ENCODE measurements at places on chromosomes 5 and 9.

GRCh38 chr9:113581865-113582697 lies 118.6 kb downstream of the RGS3 start:
- no peak for DNase-seq

DNA sequence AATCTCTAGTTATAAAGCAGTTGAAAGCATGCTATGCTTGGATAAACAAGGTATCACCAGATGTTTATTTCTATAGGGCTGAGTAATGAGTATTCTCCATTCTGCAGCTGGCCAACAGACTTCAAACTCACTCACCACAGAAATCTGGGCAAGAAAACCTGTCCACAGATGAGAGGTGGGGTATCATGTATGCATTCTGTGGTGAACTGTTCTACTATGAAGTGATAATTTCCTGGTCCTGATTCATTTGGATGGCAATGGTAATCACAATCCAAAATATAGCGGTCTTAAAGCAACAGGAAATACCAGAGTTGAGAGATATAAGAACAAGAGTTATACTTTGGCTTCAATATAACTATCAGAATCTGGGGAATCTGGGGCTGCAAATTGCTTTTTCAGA lies 65.9 kb upstream of the EFNA5 start:
- DNase-seq = no peak

- DNase-seq = no peak
Measured at GRCh38 chr5:19880859-19881436, 107.1 kb downstream of the CDH18 start.

- DNase-seq = no peak
Measured at GRCh38 chr5:74722271-74722670, 37.2 kb downstream of the HEXB start.

DNA sequence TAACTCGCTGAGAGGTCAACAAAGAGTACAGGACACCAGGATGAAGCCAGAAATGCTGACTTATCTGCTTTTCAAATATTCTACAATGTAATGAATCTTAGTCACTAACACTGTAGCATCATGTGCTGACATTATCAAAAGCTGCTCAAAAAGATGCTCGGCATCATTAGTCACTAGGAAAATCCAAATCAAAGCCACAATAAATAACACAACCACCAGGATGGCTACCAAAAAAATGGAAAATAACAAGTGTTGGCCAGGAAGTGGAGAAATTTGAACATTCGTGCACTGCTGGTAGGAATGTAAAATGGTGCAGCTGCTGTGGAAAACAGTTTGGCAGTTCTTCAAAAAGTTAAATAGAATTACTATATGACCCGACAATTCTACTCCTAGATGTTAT lies 269.1 kb downstream of the GLIS3 start:
- no peak for DNase-seq

GRCh38 chr5:58182287-58182841 lies 277.5 kb downstream of the PLK2 start:
- DNase-seq = no peak

DNA sequence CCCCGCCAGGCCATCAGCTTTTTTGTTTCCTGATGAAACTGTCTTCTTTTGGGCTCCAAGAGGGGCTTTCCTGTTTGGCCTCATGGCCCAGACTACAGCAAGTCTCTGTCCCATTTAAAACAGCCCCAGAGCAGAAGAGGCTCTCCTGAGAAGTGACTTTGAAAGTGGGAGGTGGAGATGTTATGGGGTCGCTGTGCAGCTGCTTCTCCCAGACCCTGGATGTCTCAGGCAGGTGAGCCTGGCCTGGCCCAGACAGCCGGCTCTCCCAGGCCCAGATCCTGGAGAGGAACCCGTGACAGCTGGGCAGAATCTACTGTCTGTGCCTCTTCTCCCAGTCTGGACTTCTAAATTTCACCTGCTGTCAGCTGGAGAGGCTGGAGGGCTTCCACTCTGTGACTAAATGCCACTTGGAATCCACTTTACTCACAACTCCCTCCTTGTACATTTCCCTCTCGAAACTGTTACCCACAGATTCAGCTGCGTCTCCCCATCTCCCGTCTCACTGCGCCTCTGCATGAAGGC lies 20.6 kb downstream of the FAM78A start:
- peak; percentile 58 for DNase-seq

DNA sequence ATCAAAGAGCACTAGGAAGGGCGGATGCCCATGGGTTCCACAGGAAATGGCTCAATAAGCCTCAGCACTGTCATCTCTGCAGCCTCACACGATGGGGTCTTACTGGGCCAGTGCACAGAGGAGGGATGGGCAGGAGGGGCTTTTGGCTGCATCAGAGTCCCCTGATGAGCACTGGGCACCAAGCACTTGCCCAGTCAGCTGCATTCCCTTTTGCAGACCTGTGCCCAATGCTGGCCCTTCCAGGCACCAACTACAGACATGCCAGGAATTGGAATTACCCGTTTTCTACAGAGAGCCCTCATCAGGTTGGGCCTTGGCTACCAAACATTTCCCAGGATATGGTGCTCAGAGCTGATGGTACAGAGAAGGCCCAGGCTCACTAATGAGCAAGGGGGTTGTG lies 182.5 kb downstream of the HSPA4 start:
- DNase-seq = no peak

GRCh38 chr5:117888688-117889087 lies 1099.7 kb downstream of the DTWD2 start:
- DNase-seq = no peak

GRCh38 chr5:32753765-32754164 lies 42.6 kb downstream of the NPR3 start:
- DNase-seq = no peak

GRCh38 chr9:79693750-79694149 lies 122.0 kb downstream of the TLE4 start:
- no peak for DNase-seq

- DNase-seq = no peak
Measured at GRCh38 chr5:58382131-58382534, 77.8 kb downstream of the PLK2 start.

DNA sequence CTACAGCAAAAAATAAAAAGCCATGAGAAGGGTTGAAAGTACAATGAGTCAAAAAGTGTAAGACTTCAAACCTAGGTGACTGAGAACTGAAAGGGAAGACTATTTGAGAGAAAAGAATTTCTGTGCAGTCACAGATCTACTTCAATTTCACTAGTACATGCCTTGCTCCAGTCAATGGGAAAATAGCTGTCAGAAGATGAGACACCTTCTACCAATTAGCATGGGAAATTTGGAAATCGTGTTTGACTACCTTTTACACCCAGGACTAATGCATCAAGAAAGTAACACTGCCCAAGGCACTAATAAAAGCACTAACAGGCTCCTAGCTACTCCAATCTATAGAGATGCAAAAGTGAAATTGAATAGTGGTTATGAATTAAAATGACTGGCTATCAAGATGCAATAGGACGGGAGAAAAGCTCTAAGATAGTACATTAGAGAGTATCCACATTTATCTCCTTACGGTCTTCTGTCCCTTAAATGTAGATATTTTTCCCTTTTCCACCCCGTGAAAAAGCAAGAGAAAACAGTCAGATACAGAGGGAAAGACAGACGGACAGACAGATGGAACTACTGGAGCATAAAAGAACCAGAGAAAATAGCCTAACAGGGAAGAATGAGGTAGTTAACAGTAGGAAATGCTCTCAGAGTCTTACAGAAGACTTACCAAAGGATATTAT lies 15.2 kb downstream of the ERP44 start:
- DNase-seq = no peak

DNA sequence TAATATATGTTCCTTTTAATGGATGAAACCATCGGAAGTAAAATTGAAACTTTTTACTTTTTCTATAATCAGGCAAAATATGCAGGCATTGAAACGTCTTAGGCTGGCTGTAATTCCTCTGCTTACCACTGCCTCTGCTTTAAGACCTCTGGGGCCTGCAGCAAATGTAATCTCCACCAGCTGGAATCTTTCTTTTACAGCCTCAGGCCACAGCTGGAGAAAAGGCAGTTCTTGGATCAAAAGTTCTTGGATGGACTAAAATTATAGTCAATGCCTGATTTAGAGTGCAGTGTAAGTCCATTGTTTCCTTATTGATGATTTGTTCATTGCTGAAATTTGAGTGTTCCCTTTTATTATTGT lies 396.7 kb downstream of the KCTD16 start:
- DNase-seq = no peak

- no peak for DNase-seq
Measured at GRCh38 chr5:177468685-177469628, 4.5 kb downstream of the DBN1 start.

DNA sequence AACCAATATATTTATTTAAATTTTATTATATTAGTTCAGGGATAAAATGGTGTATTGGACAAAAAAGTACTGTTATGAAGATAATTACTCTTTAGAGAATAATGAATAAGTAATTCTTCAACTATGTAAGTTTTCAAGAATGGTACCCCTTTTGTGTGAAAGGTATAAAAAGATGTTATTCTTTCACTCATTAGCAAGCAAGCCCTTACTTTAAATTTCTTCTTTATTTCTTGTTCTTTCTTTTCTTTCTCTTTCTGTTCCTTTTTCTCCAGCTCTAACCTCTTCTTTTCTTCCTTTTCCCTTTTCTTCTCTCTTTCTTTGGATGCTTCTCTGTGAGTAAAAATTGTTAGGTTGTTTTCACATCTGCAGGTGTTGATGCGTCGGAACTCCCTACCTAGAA lies 63.2 kb upstream of the RICTOR start:
- no peak for DNase-seq

- no peak for DNase-seq
Measured at GRCh38 chr9:117156771-117157535, 257.9 kb downstream of the ASTN2 start.

Data from SW 1271 (cell line).